ENCODE measurements at places on chromosomes 5 and 9. TPM values are rescaled to one million over a fixed set of nuclear protein-coding genes. Genes with fewer than 3 reads are reported as not detected.

The GMCL2 gene
- total RNA-seq, result 0.49 TPM

GRCh38 chr5:135467051-135467625 is 15.0 kb upstream of the TIFAB start:
- peaks cover 30% of the 10 kb centered on the region for H3K27me3 ChIP-seq
- no peaks in the 10 kb centered on the region for H3K36me3 ChIP-seq
- H3K27ac ChIP-seq, result no peak overlapping the region
- peak; percentile 48 for DNase-seq
- H3K4me1 ChIP-seq, result peaks cover 8% of the 10 kb centered on the region

The SEMA5A gene
- 14.5 TPM for total RNA-seq

The UCK1 gene
- 20.0 TPM for total RNA-seq

The ZNF483 gene
- 3.3 TPM for total RNA-seq

- no peak overlapping the region for H3K27ac ChIP-seq
- no peak for DNase-seq
- peaks cover 28% of the 10 kb centered on the region for H3K36me3 ChIP-seq
- H3K4me3 ChIP-seq, result no peak overlapping the region
- H3K4me1 ChIP-seq, result no peaks in the 10 kb centered on the region
- H3K27me3 ChIP-seq, result no peaks in the 10 kb centered on the region
Observed at GRCh38 chr9:131214286-131214856, 61.9 kb downstream of the FAM78A start.

GRCh38 chr5:150122158-150122510 is 33.5 kb downstream of the PDGFRB start:
- peaks cover 69% of the 10 kb centered on the region for H3K36me3 ChIP-seq
- no peak overlapping the region for H3K27ac ChIP-seq
- H3K27me3 ChIP-seq, result no peaks in the 10 kb centered on the region
- DNase-seq, result no peak
- no peaks in the 10 kb centered on the region for H3K4me1 ChIP-seq

DNA sequence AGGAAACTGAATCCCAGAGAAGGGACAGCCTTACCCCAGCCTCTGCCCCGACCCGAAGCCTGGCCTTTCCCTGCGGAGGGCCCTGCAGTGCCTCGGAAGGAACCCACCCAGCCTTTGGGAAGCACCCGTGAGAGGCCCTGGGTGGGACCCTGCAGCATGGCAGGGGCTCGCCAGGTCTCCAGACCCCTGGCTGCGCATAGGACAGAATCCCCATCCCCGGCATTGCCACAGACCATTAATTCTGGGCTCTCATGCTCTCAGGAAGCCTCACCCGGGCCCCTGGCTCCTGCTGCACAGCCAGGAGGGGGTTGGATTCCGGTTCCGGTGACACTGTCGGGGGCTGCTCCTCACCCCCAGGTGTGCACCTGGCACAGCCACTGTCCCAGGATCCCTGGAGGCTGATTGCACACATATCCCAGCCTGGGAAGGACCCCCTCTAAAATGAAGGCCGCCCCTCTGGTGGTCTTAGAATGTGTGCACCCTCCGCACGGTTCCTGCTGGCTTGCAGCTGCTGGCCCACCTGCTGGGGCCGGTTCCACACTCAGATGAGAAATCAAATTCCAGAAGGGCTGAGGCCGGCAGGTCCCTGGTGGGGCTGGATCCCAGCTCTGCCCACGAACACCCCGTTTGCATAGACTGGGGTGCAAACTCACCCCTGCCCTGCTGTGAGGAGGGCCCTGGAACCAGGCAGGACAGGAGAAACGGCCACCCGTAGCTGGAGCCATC is 4.7 kb downstream of the EGFL7 start:
- H3K27me3 ChIP-seq, result peaks cover 38% of the 10 kb centered on the region
- H3K27ac ChIP-seq, result no peak overlapping the region
- H3K4me1 ChIP-seq, result peaks cover 15% of the 10 kb centered on the region

- peak overlapping the region; percentile 55 for H3K4me3 ChIP-seq
- DNase-seq, result no peak
- H3K27ac ChIP-seq, result no peak overlapping the region
- peaks cover 30% of the 10 kb centered on the region for H3K27me3 ChIP-seq
- peaks cover 30% of the 10 kb centered on the region for H3K4me1 ChIP-seq
Observed at GRCh38 chr9:78298046-78298765, 1.3 kb downstream of the PSAT1 start.

GRCh38 chr5:156391139-156391538 is 64.2 kb downstream of the SGCD start:
- H3K27me3 ChIP-seq, result no peaks in the 10 kb centered on the region
- DNase-seq, result no peak
- no peaks in the 10 kb centered on the region for H3K36me3 ChIP-seq
- no peak overlapping the region for H3K4me3 ChIP-seq
- peaks cover 3% of the 10 kb centered on the region for H3K4me1 ChIP-seq

DNA sequence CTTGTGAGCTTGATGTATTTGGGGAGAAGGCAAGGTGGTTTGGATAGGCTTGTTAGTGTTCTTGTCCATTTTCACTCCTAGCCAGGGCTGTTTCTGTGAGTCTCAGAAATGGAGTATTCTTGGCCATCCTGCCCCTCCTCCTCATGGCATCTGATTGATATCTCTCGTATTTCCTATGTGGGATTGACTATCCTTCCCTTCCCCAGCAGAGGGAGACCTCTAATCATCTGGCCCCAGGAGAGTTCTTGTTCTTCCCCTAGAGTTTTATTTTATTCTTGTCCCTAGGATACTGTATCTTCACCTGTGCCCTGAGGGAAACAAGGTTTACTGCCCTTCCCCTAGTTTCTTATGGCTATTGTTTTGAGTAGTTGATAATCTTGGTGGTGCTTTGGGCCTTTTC is 114.4 kb downstream of the VPS13A start:
- no peak overlapping the region for H3K4me3 ChIP-seq
- no peaks in the 10 kb centered on the region for H3K4me1 ChIP-seq
- no peak overlapping the region for H3K27ac ChIP-seq

The TAL2 gene
- total RNA-seq, result not detected

- no peak overlapping the region for H3K27ac ChIP-seq
- H3K36me3 ChIP-seq, result no peaks in the 10 kb centered on the region
- H3K27me3 ChIP-seq, result peaks cover 59% of the 10 kb centered on the region
- H3K4me1 ChIP-seq, result peaks cover 3% of the 10 kb centered on the region
- DNase-seq, result peak; percentile 44
- no peak overlapping the region for H3K4me3 ChIP-seq
Observed at GRCh38 chr5:1411099-1411498, 34.1 kb downstream of the SLC6A3 start.

DNA sequence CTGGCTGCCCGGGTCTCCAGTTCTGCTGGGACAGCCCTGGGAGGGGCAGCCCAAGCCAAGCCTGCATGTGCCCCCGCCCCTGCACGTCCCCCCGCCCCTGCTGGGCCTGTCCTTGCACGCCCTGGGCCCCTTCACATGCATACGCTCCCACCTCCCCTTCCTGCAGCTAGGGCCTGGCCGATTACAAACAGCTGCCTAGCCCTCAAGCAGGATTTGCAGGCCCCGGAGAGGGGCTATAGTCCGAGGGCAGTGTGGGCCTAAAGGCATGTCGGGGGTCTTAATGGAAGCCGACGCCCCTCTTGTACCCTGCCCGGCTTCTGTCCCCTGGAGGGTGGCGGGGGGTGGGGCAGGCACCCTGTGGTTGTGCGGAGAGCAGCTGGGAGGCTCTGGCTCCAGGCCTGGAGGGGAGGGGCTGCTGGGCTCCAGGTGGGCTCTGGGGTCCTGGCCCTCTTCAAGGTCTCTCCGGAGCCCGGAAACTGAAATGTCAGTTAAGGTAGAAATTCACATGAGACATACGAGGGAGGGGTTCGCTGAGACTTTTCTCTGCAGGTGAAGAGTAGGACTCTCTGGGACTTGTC is 16.9 kb downstream of the COL5A1 start:
- no peaks in the 10 kb centered on the region for H3K36me3 ChIP-seq
- H3K27ac ChIP-seq, result no peak overlapping the region
- peaks cover 40% of the 10 kb centered on the region for H3K4me1 ChIP-seq
- no peak overlapping the region for H3K4me3 ChIP-seq
- H3K27me3 ChIP-seq, result no peaks in the 10 kb centered on the region
- DNase-seq, result no peak

GRCh38 chr9:113577525-113578261 is 114.2 kb downstream of the RGS3 start:
- H3K27ac ChIP-seq, result peak overlapping the region; percentile 20
- H3K4me3 ChIP-seq, result no peak overlapping the region
- no peaks in the 10 kb centered on the region for H3K36me3 ChIP-seq

DNA sequence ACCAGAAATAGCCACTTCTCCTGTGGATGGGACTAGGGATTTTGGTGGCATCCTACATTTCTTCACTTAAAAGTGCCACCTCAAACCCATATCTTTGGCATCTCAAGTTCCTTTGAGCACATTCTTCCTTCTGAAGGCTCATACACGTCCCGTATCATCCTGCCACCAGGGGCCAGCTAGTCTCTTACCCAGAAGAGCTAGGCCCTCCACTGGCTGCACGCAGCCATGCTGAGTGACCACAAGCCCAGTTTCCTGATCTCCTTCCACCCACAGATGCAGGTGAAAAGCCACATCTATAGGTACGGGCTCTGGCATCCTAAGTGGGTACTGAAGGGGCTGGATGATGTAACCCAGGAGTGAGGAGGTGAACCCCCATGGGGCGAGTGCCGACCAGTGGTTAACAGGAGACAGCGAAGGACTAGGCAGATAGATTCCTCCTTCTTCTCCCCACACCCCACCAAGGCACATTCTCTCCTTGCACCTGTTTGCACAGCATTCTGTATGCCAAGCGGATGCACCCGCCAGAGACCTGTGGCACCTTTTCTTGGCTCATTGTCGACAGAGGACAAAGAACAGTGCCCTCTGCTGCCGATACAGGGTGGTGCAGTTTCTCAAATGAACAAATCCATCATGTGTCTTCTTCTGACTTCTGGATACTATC is 14.4 kb upstream of the SCGB3A1 start:
- H3K4me1 ChIP-seq, result no peaks in the 10 kb centered on the region
- no peaks in the 10 kb centered on the region for H3K36me3 ChIP-seq
- H3K27ac ChIP-seq, result no peak overlapping the region
- H3K4me3 ChIP-seq, result no peak overlapping the region
- peak; percentile 51 for DNase-seq

GRCh38 chr9:105502276-105502675 is 54.4 kb downstream of the FSD1L start:
- H3K4me1 ChIP-seq, result no peaks in the 10 kb centered on the region
- no peak overlapping the region for H3K27ac ChIP-seq
- no peaks in the 10 kb centered on the region for H3K27me3 ChIP-seq
- no peak overlapping the region for H3K4me3 ChIP-seq
- H3K36me3 ChIP-seq, result peaks cover 3% of the 10 kb centered on the region

DNA sequence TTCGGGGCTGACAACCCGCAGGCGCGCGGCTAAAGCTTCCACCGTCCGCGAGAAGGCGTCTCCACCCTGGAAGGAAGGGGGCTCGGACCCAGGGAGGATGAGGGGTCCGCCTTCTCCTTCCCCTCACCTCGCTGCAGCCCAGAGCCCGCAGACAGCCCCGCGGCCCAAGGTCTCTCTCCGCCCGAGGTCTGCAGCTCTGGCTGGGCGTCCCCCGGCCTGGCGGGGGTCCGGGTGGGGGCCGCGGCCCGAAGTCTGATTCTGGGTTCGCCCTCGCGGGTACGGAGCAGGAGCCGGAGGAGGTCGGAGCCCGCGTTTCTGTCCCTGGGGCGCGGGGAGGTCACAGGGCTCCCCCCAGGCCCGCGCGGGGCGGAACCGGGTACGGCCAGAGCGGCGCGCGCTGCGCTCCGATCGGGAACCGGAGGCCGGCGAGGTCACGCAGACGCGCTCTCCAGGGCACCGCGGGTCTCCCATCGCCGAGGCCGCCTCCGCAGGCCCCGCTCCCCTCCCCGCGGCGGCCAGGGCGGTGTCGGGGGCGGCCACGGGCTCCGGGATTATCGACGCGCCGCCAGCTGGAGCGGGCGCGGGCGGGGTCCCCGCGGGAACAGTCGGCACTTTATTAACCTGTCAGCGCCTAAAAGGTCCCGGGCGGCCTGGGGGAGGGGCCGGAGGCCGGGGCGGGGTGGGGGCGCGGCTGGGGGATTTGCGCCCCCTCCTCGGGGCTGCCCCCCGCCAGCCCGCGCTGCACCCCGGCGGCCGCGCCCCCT is 11.6 kb downstream of the LHX3 start:
- no peak overlapping the region for H3K27ac ChIP-seq
- peaks cover 16% of the 10 kb centered on the region for H3K4me1 ChIP-seq
- H3K4me3 ChIP-seq, result no peak overlapping the region
- H3K36me3 ChIP-seq, result no peaks in the 10 kb centered on the region

The FOXD4L4 gene
- not detected for total RNA-seq

DNA sequence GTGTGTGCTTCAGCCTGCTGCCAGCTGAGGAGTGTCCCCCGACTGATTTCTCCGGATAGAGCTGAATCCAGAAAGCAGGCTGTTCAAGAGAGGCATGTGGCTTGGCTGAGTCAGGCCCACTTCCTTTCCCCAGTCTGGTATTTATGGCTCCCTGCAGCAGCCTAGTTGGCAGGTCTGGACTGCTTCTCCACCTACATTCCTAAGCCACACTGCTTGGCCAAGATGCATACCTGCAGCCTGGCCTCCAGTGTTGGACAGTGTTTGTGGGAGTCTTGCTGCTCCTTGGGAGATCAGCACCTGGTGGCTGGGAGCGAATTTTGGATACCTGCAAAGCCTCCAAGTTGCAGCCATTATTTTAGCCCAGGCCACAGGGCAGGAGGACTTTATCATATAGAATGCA is 670.8 kb downstream of the ACTL7B start:
- H3K36me3 ChIP-seq, result no peaks in the 10 kb centered on the region
- H3K27me3 ChIP-seq, result no peaks in the 10 kb centered on the region
- no peak for DNase-seq
- peaks cover 41% of the 10 kb centered on the region for H3K4me1 ChIP-seq
- no peak overlapping the region for H3K27ac ChIP-seq

The C5orf34 gene
- total RNA-seq, result 0.64 TPM

Measured in suprapubic skin (tissue), 4 donors.